Stimulated activated CD4-positive, alpha-beta T cell treated with anti-CD3 and anti-CD28 coated beads, Interleukin-1b, Interleukin-23, amount 100 ng/mL, for 1 hour (primary cell): ENCODE measurements at places on chromosomes 3 and 15.

- DNase-seq, result no peak
These were observed 337.2 kb downstream of the ZBTB20 start for GRCh38 chr3:114809668-114810413.

- DNase-seq, result no peak
These were observed 748.8 kb upstream of the CCDC54 start for GRCh38 chr3:106628407-106628806.

DNA sequence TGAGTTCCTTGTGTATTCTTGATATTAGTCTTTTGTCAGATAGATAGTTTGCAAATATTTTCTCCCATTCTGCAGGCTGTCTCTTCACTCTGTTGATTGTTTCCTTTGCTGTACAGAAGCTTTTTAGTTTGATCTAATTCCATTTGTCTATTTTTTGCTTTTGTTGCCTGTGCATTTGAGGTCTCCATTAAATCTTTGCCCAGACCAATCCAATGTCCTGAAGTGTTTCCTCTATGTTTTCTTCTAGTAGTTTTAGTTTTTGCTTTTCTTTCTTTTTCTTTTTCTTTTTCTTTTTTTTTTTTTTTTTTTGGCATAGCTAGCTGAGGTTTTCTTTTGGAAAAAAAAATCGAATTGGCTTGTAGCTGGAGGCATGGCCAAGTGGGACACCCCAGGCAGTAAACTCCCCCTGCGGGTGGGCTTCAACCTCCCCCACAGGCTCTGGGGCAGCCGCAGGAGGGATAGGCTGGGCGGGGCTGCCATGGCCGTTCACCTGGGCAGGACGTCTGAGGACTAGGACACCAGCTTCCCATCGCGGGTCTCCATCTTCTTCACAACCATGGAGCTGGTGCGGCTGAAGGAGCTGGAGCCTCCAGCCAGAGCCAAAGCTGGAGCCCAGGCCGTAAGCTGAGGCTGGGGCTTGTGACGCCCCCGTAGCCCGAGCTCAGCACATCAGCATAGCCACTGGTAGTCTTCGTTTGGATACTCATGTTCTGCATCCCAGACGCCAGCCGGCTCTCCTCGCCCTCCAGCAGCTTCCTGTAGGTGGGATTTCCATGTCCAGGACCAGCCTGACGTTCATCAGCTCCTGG, 16.2 kb upstream of the PSTPIP1 start:
- DNase-seq, result no peak

GRCh38 chr15:25849157-25849921, 13.8 kb downstream of the ATP10A start:
- no peak for DNase-seq

DNA sequence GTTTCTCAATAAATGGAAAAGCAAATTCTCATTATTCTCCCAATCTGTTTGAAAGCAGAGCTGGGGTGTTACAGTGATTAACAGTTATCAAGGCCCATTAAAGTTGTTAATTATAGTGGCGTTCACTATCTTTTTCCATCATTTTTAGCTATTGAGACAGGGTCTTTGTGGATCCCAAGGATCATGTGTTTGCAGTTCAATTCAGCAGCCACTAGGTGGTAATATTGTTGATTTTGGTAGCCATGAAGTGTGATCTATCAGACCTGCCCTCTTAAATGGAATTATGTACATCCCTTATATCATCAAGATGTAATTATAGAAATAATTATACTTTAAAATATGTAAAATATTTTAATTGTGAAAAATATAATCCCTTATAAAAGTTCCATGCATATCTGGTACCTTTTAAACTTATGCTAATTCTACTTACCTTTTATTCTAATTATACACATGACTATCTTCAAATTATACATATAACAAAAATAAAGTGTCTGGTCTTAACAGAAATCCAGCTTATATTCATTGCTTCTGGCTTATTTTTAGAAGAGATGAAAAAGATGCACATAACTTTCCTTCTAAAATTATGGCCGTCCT, 126.4 kb downstream of the GREM1 start:
- no peak for DNase-seq

GRCh38 chr3:70631716-70632307, 319.4 kb upstream of the MDFIC2 start:
- DNase-seq, result no peak

GRCh38 chr3:108300103-108300849, 3.9 kb downstream of the HHLA2 start:
- no peak for DNase-seq

DNA sequence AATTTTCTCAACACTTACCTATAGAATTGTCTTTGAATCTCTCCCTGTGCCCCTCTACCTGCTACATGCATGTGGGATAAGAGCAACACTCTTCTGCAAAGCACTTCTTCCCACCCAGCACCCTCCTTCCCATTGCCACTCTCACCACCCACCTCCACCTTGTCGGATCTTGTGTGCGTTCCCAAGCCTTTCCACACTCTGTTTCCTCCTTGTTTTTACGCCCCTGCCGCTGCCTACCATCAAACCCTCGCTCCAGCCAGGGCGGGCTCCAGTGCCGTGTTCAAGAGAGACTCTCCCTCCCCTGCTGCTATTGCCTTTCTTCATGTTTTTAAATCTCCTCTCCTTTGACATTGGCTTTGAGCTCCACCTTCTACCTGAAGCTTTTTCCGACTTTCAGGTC, 40.2 kb downstream of the ABHD17C start:
- DNase-seq, result no peak

- DNase-seq, result no peak
These were observed 16.8 kb downstream of the EMC4 start for GRCh38 chr15:34241376-34242330.

DNA sequence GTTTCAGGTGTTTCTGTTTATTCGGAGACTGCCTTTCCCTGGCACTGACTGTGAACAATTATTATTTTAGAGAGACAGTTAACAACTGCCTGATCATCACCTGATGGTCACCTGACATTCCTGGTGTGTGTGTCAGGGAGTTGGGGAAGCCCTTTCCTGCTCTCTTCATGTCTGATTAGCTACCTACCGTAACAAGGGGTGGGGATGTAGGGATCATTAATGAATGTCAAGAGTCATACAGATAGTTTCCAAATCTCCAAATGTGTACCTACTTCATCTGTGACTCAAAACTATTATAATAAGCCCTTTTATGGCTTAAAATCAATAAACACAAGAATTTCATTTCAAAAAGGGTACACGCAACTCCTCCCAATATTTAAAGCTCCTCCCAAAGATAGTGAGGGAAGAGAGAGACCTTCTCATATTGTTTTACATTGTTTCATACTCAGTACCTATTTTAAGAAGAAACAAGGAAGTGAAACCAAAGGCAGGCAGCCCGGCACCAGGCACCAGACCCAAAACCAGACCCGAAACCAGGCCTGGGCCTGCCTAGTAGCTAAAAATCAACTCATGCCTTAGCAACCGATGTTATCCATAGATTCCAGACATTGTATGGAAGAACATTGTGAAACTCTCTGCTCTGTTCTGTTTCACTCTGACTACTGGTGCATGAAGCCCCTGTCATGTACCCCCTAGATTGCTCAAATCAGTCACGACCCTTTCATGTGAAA, 844.9 kb upstream of the ALCAM start:
- no peak for DNase-seq

GRCh38 chr15:56608993-56609392, 124.3 kb downstream of the ZNF280D start:
- DNase-seq, result no peak

- no peak for DNase-seq
These were observed 24.5 kb downstream of the KCNMB2 start for GRCh38 chr3:178560759-178561158.

DNA sequence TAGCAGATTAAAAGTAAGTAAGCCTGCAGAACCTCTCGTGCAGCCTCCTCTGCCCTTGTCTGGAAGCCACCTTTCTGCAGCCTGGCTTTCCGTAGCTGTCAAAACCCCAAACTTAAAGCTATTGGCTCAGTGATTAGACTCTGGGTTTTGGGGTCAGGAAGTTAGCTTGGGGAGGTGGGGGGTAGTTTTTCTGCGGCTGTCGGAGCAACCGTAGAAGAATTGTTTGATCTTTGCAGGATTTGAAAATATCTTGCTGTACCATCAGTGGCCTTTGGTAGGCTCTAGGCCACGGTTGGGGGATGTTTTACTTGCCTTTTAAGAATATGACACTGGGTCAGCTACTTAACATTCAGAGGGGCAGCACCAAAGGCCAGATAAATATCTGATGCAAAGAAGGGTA, 88.4 kb upstream of the RASGRP1 start:
- peak; percentile 44 for DNase-seq

DNA sequence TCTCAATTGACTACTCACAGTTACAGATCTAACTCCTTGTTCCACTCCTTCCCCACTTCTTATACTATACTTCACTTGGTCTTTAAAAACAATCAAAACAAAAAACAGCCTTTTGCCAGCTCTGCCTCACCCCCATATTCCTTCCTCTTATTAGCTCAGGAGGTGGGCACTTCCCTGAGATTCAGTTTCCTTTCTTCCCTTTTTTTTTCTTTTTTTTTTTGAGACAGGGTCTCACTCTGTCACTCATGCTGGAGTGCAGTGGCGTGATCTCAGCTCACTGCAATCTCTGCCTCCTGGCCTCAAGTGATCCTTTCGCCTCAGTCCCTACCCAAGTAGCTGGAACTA, 6.9 kb downstream of the C3orf62 start:
- DNase-seq, result no peak
